Esophagus muscularis mucosa (tissue), 4 donors: ENCODE measurements at places on chromosomes 12 and 14.

DNA sequence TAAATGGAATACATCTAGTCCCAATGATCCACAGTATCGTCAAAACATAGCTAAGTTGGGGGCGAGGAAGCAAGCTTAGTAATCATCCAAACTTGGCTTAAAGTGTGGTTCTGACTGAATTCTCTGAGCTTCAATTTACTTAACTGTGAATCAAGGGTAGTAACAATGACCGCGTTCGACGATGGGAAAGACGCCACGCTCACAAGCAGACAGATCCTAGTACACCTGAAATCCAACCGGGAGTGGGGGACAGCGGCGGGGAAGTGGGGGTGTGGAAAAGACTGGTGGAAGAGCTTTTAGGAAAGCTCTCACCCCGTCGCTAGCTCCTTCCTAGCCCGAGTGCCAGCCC is 433 bp downstream of the COX16 start:
- DNase-seq = no peak

DNA sequence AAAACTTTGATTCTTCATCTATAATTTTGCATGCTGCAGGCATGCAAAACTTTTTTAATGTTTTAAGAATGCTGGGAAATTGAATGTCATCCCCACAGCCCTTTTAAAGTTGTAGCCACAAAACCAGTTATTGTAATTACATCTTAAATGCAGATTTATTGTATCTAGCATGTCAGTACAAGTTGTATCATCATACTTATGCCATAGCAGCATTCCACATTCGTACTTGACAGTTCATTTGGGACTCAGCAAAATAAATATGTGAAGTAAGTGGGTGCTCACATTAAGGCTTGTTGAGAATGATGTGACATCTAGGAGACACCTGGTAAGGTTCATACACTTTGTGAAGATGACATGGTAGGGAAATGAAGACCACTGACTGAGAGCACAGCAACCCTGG is 44.0 kb upstream of the GZMB start:
- no peak for DNase-seq

DNA sequence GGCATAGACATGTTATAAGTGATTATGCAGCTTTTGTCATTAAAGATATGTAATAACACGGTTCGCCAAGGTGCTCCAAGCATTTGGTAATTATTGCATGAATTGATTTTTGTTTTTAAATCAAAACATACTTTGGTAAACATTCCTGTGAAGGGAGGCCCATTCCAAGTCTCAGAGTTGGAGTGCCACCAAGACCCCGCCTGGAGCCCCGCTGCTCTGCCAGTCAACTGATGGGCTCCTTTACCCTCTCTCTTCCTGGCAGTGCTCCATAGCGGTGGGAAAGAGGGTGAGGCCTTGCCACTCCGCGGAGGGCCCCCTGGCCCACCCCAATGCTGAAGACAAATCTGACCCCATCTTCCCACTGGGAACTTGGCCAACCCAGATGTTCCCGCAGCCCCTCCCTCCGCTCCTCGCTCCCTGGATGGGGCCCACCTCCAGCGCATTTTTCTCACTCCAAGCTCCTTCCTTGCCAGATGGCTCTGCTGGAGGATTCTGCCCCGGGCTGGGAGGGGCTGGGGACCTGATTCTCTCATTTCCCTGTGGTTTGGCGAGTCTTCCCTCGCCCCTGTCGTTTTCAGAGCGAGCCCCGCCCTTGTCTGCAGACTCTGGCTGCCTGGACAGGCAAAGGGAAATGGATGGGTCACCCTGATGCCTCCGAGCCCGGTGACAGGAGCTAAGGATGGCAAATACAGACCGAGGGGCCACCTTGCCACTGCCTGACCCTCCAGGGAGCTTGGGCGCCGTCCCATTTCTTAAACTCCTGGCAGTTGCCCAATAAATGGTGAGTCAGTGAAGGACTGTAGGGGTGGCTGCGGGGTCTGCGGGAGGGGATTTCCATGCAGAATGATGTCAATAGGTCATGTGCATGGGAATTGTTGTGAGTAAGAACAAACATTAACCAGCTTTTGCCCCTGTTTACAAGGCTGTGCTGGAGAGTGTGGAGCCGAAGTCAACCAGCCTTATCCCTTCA is 9.2 kb upstream of the PAPLN start:
- DNase-seq = no peak

- DNase-seq = no peak
Measured at GRCh38 chr12:6963016-6963731, 7.3 kb downstream of the PHB2 start.

- DNase-seq = no peak
Measured at GRCh38 chr12:123367511-123367910, 2.9 kb upstream of the SBNO1 start.

DNA sequence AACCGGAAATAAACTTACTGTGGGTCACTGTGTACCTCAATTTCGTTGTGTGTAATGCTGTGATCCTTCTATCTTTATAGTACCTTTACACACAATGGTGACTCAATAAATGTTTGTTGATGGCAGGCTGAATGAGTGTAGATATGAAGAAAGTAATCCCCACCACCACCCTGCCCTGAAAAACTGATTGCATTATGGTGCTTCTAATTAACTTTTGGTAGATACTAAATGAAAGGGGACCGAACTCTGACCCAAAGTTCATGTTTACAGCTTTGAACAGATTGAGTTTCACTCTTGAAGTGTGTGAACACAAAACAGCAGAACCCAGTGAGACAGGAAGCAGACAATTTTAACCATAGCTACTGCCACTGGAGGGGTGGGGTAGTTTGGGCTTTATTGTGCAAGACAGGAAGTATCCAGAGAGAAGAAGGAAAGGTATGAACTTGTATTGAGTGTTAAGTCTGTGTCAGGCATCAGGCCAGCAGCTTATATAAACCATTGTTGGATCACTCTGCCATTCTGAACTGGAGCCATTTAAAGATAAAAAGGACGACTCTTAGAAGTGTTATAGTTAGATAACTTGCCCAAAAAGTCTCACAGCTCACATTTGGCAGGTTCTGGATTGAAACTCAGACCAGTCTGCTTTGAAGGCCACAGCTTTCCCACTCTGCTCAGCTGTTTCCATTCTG is 197.0 kb upstream of the AMIGO2 start:
- peak; percentile 90 for DNase-seq

GRCh38 chr14:60327447-60328331 is 78.7 kb downstream of the PPM1A start:
- no peak for DNase-seq

GRCh38 chr14:52835122-52835903 is 43.9 kb upstream of the GNPNAT1 start:
- DNase-seq = no peak

DNA sequence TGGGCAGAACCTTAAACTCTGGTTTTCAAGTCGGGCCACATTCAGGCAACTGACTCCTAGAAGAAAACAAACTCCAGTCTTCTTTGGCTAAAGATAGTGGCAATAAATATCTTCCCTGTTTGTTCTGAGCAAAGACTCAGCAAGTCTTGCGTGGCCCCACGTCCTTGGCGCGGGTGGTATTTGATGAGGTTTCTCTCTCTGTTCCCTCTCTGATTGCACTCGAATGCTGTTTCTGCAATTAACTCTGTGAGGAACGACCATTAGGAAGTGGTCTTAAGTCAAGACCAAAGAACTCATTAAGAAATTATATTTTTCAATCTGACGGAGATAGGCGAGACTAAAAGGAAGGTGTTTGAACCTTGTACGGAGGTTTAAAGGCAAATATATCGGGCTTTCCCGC is 177.6 kb downstream of the TMEM132C start:
- DNase-seq = no peak

- DNase-seq = no peak
Measured at GRCh38 chr12:94545935-94546771, 86.5 kb upstream of the CEP83 start.

- DNase-seq = no peak
Measured at GRCh38 chr12:56398324-56398723, 35.7 kb upstream of the APOF start.

DNA sequence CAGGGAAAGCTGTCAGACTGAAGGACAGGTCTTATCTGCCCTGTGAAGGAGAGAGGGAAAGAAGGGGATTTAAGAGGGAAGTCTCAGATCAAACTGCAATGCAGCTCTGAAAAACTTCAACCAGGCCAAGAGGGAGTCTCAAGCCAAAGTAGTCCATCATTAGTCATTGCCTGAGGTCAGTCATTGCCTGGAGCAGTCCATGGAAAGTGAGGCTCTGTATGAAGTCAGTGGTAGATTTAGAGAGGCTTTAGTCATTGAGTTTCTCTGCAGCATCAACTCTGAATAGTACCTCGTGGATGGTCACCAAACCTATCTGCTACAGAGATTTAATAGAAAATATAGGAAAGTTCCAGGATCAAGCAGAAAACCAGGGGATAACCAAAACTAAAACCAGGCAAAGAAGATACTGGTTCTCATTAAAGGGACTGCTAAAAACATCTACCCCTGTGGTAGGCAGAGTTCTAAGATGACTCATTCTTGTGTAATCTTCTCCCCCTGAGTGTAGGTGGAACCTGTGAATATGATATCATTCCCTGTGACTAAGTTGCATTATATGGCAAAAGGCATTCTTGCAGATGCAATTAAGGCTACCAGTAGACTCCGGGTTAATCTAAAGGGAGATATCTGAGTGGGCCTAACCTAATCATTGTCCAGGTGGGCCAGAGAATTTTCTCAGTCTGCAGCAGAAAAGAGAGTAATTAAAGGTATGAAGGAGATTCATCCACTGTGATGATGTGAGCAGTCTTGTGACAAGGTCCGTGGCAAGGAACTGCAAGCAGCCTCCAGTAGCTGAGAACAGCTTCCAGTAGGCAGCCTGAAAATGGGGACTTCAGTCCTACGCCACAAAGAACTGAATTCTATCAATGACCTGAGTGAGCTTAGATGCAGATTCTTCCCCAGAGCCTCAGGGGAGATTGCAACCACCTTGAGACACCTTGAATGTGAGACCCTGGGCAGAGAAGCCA is 123.1 kb downstream of the GALC start:
- DNase-seq = no peak

DNA sequence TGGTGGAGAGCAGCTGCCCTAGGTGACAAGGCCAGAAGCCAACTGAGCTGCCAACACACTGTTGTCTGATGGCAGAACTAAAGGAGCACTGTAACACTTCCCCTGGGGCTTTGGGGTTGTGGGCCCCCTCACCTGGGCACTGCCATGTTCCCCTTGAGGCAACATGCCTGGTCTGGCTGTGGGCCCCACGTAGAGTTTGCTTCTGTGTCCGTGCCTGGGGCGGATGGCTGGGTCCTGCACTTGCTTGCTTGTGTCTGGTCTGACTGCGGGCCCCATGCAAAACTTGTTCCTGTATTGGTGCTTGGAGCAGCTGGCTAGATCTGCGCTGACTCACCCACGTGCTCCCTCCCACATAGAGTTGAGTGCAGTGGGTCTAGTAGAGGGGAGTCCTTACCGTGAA is 78.4 kb downstream of the MNAT1 start:
- DNase-seq = no peak

GRCh38 chr14:75871181-75871880 is 110.5 kb downstream of the TGFB3 start:
- DNase-seq = no peak

- no peak for DNase-seq
Measured at GRCh38 chr12:23950775-23951451, 1.4 kb upstream of the SOX5 start.

DNA sequence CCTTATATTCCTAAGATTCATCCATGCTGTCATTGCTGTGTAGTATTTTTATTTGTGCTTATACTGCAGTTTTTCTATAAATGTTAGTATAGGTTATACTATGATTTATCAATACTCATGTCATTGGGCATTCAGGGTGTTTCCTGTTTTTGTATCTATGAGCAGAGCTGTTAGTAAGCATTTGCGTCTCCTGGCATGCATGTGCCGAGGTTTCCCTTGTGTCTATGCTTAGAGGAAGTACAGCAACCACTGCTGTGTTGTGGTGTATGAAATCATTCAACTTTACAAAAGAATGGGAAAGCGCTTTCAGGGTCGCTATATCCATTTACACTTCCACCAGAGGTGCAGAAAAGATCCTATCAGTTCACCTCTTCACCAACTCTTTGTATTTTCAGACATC is 122.7 kb downstream of the RGS6 start:
- DNase-seq = no peak

- DNase-seq = no peak
Measured at GRCh38 chr14:58353516-58354299, 42.0 kb upstream of the TOMM20L start.

DNA sequence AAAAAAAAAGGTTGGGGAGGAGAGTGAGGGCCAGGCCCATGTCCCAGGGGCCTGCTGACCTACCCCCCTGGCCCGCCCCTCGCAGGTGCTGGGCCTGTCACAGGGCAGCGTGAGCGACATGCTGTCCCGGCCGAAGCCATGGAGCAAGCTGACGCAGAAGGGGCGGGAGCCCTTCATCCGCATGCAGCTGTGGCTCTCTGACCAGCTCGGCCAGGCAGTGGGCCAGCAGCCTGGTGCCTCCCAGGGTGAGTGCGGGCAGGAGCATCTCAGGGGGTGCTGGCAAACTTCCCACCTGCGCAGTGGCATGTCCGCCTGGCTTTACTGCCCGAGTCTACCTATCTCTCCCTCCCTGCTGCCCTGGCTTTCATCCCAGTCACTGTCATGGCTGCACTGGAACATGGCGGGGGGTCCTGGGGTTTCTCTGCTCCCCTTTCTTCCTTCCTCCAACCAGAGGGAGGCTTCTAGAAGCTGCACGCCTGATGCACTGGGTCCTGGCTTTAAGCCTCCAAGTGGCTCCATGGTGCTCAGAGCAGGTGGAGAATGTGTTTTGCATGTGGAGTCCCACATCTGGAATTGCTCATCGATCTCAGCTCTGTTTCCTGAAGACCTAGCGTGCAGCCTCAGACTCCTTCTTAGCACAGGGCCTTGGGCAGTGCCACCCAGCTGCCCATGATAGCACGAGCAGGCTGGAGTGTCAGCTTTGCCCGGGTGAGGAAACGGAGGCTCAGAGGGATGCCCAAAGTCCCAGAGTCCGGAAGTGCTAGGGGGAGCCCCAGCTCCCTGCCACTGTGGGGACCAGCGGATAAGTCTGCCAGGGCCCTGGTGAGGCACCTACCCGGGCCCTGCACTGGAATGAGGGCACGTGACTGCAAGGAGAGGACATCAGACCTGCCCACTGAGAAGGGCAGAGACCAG is 46.3 kb downstream of the PHETA1 start:
- no peak for DNase-seq

- no peak for DNase-seq
Measured at GRCh38 chr14:89254166-89254909, 162.7 kb downstream of the FOXN3 start.

- no peak for DNase-seq
Measured at GRCh38 chr14:102213984-102214658, 74.4 kb downstream of the WDR20 start.

- no peak for DNase-seq
Measured at GRCh38 chr12:121793440-121793837, at the start of gene RHOF. RHOF (minus strand) TSS chr12:121793688; CDS start chr12:121793633, 55 bp downstream.

DNA sequence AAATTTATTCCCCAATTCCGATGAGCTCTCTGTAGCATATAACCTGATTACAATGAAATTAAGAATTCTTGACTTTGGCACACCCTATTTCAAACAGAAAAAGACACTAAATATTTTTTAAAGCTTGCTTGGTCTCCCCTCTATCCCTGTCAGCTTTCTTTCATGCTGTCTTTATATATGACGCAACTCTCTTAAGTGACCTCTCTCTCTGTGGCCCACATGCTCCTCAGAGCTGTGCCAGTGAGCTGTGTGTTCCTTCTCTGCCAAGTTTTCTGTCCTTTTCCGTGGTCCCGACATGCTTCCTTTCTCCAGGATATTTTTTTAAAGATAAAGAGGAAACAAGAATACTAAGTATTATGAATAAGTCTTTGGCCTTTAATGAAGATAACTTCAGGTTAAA is 484.0 kb downstream of the ETNK1 start:
- DNase-seq = no peak

GRCh38 chr12:47808574-47809365 is 10.9 kb downstream of the HDAC7 start:
- no peak for DNase-seq

GRCh38 chr14:92716131-92716530 is 32.3 kb downstream of the LGMN start:
- no peak for DNase-seq
